Stimulated activated CD8-positive, alpha-beta memory T cell treated with anti-CD3 and anti-CD28 coated beads, Interleukin-7, amount 100 ng/mL, for 1 hour (primary cell): ENCODE measurements at places on chromosomes 5 and 9.

- DNase-seq: no peak
Observed at GRCh38 chr5:14395411-14395810, 186.2 kb upstream of the OTULINL start.

GRCh38 chr5:157650991-157651611 is 1.1 kb downstream of the SOX30 start:
- DNase-seq: no peak

GRCh38 chr9:26181836-26182235 is 503.6 kb upstream of the TUSC1 start:
- no peak for DNase-seq

GRCh38 chr5:135066781-135067180 is 32.8 kb upstream of the PITX1 start:
- DNase-seq: no peak

- DNase-seq: no peak
Observed at GRCh38 chr5:168969326-168969886, 331.5 kb downstream of the SLIT3 start.

GRCh38 chr9:89638359-89638758 is 33.5 kb downstream of the GADD45G start:
- no peak for DNase-seq

DNA sequence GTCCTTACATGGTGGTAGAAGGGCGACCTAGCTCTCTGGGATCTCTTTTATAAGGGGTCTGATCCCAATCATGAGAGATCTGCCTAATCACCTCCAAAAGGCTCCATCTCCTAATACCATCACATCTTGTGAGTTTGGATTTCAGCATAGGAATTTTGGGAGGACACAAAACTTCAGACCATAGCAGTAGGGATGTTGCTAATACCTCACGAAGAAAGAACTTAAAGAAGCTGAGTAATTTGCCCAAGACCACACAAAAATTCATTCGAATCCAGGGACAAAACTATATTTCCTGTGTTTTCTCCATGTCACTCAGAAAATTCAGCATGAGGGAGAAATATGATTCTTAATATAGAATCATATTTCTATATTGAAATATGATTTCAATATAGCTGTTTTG is 32.7 kb downstream of the MTAP start:
- DNase-seq: no peak

- no peak for DNase-seq
Observed at GRCh38 chr5:152086668-152087067, 162.0 kb upstream of the GLRA1 start.

- no peak for DNase-seq
Observed at GRCh38 chr5:34409373-34409772, 246.8 kb upstream of the RAI14 start.

- no peak for DNase-seq
Observed at GRCh38 chr9:37187713-37188439, 67.5 kb downstream of the ZCCHC7 start.

DNA sequence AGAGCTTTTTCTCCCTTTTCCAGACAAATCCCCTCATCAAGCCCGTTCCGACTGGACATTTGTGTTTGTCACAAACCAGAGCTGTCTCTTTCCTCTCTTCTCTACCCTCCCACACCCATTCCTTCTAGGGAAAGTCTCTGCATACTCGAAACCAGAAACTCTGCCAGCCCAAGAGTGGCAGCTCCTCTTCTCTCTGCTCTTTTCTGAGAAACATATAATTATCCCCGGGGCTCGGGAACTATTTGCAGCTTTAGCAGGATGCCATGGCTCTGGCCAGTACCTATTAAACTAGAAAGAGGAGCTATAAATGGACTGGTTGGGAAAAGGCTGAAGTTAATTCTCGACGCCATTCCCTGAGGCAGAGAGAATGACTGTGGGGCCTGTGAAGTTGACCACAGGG is 82.6 kb downstream of the SH3PXD2B start:
- no peak for DNase-seq

DNA sequence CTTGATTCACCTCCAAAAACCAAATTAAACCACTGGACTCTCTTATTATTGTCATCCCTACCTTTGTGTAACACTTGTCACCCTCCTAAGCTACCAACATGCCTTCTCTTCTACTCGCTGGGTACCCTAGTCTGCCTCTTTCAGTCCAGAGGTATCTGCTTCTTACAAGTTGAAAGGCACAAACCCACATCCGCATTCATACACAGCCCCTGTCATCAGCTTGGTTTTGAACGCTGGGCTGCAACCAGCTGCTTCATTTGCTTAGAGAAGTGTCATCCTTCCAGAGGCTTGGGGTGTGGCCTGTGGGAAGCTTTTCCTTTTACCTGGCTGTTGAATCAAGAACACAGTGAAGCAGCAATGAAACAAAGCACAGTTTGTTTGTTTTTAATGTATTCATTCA is 138.8 kb upstream of the WWC1 start:
- no peak for DNase-seq

DNA sequence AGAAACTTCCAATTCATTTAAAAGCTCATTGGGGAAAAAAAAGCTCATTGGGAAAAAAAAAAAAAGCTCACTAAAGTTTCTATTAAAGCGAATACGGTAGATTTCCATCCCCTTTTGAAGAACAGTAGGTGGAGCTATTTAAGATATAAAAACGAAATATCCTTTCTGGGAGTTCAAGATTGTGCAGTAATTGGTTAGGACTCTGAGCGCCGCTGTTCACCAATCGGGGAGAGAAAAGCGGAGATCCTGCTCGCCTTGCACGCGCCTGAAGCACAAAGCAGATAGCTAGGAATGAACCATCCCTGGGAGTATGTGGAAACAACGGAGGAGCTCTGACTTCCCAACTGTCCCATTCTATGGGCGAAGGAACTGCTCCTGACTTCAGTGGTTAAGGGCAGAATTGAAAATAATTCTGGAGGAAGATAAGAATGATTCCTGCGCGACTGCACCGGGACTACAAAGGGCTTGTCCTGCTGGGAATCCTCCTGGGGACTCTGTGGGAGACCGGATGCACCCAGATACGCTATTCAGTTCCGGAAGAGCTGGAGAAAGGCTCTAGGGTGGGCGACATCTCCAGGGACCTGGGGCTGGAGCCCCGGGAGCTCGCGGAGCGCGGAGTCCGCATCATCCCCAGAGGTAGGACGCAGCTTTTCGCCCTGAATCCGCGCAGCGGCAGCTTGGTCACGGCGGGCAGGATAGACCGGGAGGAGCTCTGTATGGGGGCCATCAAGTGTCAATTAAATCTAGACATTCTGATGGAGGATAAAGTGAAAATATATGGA is at the start of gene PCDHGA12:
TSS of gene PCDHGA12 (plus strand) at position 176 of the 782 bp plus-strand sequence. CDS start at position 429, 253 bp downstream.
- DNase-seq: no peak

DNA sequence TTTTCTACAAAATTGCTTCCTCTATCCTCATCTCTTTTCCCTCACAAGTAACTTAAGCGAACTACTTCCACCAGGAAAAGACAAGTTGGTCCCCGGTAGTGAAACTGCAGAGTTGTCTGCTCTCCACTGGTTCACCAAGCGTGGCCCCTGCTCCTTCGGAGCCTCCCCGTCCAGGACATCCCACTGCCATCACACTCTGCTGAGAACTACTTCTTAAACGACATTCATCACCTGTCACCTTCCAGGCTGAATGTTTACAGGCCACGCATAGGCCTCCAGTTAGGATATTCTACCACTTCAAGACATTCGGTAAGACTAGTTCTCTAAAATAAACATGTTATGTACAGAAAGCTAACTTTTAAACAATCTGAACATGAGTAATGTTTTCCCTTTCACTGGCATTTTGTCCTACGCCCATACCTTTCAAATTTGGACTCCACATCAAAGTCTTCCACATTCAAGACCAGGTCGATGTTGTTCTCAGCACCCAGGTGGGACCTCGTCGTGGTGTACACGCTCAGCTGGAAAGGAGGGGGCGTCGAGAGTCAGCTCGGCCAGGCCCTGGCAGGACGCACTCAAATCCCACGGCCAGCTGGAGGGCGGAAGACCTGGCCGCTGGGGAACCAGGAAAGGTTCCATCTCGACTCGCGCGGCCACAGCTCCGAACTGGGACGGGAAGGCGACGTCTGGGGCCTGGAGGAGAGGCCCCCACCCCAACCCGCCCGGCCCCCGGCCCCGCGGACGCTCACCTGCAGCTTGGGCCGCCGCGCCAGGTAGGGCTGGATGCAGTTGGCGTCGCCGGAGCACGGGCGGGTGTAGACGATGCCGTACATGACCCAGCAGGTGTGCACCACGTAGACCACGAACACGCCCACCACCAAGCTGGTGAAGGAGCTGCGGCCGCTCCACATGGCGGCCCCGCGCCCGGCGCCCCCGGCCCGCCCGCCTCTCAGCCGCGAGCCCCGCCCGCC is 683 bp downstream of the CLPTM1L start:
- DNase-seq: no peak

GRCh38 chr5:147072622-147073021 is 162.2 kb upstream of the STK32A start:
- no peak for DNase-seq

GRCh38 chr5:158819840-158820620 is 279.7 kb downstream of the EBF1 start:
- DNase-seq: no peak

DNA sequence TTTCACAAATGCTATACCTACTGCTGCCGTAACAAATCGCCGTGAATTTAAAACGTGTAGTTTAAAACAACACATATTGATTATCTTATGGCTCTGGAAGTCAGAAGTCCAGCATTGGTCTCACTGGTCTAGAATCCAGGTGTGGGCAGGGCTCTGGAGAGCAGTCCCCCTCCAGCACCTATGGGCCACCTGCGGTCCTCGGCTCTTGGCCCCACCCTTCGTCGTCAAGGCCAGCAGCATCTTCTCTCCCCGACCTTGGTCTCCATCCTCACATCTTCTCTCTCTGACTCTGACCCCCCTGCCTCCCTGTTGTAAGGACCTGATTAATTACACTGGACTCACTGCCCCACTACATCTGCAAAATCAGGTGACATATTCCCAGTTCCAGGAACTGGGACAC is 106.4 kb upstream of the COL5A1 start:
- no peak for DNase-seq

DNA sequence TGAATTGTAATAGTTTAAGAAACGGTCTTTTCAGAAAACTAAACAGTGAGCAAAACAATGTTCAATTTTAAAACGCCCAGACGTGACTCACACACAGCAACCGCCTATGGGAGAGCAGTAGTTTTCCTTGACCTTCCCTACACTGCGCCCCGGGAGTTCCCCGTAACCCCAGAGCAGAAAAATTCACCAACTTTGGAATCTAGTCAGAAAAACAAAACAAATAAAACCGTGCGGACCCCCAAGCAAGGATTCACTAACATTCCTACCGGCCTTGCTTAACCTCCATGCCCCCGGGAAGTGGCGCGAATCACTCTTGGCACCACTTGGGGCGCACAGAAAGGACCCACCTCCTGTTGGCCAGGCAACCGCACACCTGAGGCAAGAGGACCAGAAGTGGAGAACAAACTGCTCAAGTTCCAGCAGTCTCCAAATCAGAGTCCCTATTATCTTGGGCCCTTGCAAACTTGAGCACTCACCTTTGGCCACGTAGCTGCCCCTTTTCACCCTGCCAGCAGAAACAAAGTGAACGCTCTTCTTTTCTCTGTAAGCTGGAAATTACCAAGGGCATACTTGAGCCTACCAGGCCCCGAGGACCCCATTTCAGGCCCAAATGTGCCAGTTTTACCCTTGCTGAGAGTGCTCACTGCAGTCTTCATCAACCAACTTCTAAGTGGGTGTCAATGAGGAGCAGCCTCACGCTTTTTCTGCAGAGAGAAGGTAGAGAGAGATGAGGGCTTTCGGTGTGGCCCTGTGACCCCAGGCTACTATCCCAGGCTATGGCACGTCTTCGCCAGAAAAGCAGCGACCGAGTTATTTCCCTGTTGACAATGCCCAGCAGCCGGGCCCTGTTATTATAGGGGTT is 189.7 kb downstream of the MEF2C start:
- DNase-seq: no peak

DNA sequence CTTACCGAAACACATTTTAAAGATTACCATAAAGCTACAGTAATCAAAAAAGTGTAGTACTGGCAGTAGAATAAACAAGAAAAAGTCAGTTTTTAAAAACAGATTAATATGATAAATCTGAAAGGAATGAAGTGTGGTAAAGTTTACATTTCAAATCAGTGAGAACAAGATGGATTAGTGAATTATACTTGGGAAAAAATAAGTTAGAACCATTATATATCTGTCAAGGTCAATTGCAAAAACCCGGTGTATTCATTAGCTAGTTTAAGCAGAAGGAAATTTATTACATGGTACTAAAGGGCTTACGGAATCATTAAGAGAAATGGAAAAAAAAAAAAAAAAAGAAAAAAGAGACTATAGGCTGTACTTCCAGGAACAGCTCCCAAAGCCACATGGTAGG is 164.3 kb downstream of the MUSK start:
- DNase-seq: no peak

GRCh38 chr5:82586181-82586580 is 308.0 kb upstream of the RPS23 start:
- DNase-seq: no peak

DNA sequence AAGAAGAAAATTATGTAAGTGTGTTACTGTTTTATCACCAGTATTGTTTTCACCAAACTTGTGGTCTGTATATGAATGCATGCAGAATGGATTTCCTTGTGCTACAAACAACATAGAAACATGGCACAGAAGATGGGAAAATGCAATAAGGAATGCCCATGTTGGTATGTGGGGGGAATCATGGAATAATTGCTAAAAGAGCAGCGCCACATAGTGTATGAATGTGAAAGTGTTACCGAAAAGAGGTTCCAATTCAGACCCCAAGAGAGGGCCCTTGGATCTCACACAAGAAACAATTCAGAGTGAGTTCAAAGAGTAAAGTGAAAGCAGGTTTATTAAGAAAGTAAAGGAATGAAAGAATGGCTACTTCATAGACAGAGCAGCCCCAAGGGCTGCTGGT is 26.4 kb upstream of the TYRP1 start:
- DNase-seq: no peak

DNA sequence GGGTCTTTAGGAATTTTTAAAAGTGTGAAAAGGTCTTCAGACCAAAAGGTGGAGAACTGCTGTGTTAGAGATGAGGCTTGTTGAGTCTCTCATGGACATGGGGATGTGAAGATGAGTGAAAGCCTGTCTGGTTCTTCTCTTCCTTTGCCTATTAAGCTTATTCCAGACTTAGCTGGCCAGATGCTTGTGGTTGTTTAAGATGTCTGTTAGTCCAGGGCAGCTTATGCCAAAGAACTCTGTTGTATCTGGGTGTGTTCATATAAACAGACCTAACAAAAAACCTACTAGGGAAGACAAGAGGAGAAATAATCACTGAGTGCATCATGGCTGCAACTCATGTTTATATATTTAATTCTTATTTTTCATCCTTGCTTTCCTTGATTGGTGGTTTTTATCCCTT is 57.5 kb upstream of the NCS1 start:
- no peak for DNase-seq

DNA sequence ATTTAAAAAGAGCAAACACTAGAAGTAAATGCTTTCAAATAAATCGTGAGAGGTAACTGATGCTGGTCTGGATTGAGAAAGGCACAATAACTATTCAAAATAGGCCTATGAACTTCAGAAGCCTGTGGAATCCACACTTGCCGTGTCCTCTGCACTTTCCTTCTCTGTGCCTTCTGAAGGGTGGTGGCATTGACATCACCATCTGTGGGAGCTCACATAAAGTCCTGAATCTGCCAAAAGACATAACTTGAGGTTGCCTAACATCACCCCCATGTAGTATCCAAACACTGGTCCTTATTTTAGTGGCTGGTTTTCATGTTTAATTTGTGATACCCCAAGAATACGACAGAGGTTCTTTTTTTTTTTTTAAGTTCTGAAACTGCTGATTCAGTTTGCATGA is 59.8 kb downstream of the IRF1 start:
- no peak for DNase-seq

- no peak for DNase-seq
Observed at GRCh38 chr9:78898234-78898633, 601.3 kb downstream of the PSAT1 start.

GRCh38 chr9:10268531-10269485 is 344.0 kb downstream of the PTPRD start:
- DNase-seq: no peak
